ENCODE measurements at places on chromosomes 16 and 17. TPM values are rescaled to one million over a fixed set of nuclear protein-coding genes. Genes with fewer than 3 reads are reported as not detected.

DNA sequence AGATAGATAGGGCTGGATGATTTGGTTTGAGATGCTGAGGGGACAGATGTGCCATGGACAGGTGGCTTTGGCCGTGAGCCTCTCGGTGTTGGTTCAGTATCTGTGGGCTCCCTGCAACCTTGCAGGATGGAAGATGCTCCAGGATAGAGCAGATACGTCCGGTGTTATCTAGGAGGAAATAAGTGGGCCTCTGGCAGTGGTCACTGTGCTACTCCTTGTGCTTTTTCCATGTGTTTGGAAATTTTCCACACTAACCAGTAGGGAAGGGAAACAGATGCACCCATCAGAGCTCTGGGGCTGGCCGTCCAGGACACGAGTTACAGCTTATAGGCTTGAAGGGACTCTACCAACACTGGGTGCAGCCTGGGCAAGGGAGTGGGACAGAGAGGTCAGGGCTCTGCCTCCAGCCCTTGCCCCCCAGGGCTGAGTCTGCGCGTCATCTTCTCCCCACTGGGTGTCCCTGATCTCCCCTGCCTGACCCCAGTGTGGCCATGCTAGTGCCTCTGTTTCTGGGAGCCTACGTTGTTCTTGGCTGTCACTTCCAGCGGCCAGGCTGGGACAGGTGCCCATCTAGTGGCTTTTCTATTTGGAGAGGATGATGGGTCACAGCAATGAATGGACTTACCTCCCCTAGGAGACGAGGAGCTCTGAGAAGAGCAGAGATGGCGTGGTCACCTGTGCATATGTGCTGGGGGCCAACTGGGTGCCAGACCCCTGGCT, 166.9 kb downstream of the SEC14L1 start:
- no peak for DNase-seq

DNA sequence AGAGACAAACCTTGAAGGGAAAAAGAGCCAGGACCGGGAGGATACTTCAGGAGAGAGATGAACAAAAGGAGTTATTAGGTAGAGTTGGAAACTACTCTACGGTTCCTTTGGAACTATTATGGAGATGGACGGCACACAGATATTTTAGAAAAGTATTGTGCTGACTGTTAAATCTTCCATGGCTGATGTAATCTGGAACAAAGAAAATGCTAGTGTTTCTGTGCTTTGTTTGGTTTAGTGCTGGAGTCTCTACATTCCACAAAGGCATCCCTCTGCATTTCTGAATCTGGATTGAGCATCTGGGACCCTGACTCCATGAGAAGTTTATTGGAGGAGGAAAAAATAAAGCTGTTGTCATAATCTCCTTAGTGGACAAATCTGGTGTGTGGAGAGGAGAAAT, 57.2 kb downstream of the RPGRIP1L start:
- no peak for DNase-seq

- no peak for DNase-seq
These were observed 4.7 kb downstream of the SPN start for GRCh38 chr16:29667755-29668154.

SLC5A10 gene
- 0.43 TPM for polyA plus RNA-seq

GRCh38 chr16:11079652-11080187, 135.4 kb downstream of the CLEC16A start:
- DNase-seq = no peak

GRCh38 chr17:8160741-8161221, 2.0 kb downstream of the VAMP2 start:
- no peak for DNase-seq

DNA sequence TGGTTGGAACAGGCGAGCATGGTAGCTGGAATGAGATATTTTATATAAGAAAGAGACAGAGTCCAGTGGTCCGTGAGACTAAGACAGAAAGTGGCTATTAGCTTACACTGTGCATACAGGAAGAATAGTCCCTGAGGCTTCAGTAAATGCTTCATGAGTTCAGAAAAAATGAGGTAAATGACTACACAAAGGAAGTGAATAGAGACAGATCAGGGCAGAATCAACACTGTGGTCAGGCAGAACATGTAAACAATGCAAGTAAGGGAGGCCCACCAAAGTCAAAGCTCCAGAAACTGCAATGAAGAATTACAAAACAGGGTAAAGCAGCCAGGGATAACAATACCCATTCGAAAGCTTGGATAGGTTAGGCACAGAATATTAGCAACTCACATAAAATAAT, 4.8 kb downstream of the ABCA10 start:
- peak; percentile 18 for DNase-seq

GRCh38 chr16:57514791-57515600, 21.4 kb downstream of the CCDC102A start:
- no peak for DNase-seq

DPEP1 gene
- 39.4 TPM for polyA plus RNA-seq

OTOP3 gene
- not detected for polyA plus RNA-seq

GPRC5C gene
- polyA plus RNA-seq = 118 TPM

- DNase-seq = no peak
These were observed 133.1 kb downstream of the SNX11 start for GRCh38 chr17:48240562-48241130.

- no peak for DNase-seq
These were observed 24.3 kb upstream of the COL1A1 start for GRCh38 chr17:50225701-50226240.

- DNase-seq = no peak
These were observed 13.1 kb upstream of the ABCC3 start for GRCh38 chr17:50621574-50622031.

DNA sequence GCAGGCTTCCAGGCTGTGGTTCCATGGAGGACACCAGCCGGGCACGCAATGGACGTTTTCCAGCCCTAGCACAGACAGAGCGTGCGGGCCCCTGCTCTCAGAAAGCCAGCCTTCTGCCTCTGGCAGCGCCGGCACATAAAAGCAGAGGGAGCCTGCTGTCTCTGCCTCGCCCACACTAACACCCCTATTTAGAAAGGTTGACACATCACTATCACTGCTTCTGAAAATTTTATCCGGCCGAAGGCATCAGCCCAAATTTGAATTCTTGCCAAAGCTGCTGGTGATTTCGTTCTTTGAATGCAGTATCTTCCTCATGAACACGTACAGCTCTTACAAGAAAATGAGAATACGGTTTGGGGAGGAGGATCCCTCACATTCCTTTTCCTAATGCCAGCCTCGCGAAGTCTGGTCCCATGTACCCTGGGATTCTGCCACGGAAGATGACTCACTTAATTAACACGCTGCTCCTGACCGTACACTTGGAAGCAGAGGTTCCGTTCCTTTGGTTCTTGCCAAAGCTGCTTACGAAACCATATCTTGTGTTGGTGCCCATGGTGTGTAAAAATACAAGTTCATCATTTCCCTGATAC, 1.3 kb upstream of the RAB11FIP3 start:
- no peak for DNase-seq

DNA sequence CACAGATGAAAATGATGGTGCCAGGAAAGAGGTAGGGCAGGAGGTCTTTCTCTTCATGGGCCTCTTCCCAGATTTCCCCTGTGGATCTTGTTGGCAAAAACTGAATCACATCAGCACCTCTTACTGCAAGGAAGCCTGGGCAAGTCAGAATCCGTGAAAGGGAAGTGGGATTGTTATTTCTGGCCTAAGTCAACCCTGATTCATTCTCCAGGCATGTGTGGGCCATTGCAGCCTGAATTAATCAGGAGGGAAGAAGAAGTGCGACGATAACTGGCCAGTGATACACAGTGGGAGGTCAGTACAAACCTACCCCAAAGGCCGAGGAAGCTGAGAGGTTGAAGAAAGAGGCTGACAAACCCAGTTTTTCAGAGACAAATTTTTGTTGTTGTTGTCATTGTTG, 17.9 kb upstream of the NSMCE1 start:
- DNase-seq = no peak

ABCC6 gene
- 22.7 TPM for polyA plus RNA-seq

- no peak for DNase-seq
These were observed 1.7 kb downstream of the DEXI start for GRCh38 chr16:10940501-10941079.

DCTN5 gene
- 55.9 TPM for polyA plus RNA-seq

DNA sequence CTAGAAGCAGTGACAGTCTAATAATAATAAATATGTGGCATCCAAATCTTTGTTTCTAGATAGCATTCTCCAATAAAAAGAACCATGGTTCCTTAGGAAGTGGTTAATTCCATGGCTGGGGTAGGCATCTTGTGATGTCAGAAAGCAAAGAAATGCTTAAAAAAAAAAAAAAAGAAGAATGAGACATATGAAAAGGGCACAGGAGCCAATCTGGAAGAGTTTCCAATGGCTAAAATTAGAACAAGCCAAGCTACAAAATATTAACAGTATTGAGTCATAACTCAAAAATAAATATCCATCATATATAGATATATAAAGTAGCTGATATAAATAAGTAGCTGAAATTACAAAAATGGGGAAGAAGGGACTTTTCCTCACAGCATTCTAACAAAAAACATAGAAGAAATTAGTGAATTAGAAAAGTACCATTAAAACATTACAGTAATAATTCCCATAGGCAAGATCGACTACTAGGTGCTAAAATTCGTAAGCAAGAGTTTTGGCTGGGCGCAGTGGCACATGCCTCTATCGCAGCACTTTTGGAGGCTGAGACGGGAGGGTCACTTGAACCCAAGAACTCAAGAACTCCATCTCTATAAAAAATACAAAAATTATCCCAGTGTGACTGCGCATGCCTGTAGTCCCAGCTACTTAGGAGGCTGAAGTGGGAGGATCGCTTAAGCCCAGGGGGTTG, 111.3 kb downstream of the TRIM37 start:
- no peak for DNase-seq

RASD1 gene
- 1.3 TPM for polyA plus RNA-seq

PRCD gene
- 4.3 TPM for polyA plus RNA-seq

- DNase-seq = no peak
These were observed 743 bp upstream of the ARMC7 start for GRCh38 chr17:75109046-75109406.

- DNase-seq = no peak
These were observed 7.4 kb downstream of the NDRG4 start for GRCh38 chr16:58507195-58507962.

KRT32 gene
- polyA plus RNA-seq = not detected

- DNase-seq = no peak
These were observed 239.2 kb downstream of the PRKCA start for GRCh38 chr17:66541461-66542128.

- no peak for DNase-seq
These were observed 8.5 kb downstream of the TELO2 start for GRCh38 chr16:1501630-1502029.

DNA sequence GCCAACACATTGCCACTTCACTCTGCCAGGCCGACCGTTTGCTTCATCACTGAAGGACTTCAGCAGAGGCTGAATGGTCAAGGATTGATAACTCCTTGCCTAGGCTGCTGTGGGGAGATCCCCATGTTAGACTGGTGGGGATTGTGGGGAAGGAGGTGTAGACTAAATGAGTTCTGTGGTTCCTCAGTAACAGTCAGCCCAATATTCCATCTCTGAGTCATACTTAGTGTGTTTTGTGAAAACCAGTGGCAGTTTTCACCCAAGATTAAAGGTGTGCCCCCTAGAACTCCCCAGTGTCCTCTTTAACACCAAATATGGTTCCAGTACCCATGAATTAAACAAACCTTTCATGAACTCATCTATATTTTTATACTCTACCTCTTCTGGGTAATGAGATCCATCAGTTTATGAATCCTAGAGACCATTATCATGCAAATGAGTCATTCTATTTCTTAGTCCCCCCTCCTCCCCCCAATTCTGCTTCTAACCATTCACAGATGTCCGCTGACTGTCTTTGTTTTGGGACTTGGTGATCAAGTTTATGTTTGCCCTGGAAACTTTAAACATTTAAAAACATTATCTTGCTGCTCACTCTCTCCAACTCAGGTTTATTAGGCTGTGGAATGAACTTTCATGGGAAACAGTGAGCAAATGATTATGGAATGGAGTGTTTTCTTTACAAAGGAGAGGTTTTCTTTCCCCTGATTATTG, 66.8 kb upstream of the GAS7 start:
- DNase-seq = no peak

DNA sequence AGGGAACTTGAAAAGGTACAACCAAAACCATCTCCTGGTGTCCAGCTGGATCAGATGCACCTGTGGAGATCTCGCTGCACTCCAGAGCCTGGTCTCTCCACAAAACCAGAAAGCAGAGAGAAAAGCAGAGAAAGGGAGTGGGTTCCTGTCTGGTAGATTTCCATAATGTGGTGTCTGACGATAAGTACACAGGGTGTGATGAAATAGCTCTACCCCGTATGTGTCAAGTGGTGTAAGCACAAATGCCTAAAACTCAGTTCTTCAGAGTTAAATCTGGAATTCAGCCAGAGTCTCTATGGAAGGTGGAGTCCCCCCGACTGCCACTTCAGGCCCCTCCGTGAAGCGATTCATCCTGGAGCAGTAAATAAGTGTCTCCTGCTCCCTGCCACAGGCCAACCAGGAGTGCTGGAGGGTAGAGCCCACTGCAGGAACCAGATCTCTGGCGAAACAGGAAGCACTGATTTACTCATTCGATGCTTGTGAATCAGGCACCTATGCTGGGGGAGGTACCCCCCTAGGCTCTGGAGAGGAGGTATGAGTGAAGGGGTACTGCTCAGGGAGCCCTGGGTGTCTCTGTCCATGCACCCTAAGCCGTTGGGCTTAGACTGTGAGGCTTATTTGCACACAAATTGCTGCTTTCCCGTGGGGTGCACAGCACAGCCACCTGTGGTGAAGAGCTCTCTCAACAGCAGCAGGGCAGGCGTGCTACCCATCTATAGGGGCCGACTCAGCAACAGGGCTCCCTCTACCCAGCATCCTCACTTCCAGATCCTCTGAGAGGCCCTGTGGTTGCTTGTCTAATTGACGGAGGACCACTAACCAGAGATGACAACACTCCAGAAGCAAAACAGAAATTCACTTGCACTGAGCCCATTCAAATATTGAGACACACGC, 97.1 kb upstream of the MYOCD start:
- no peak for DNase-seq

DNA sequence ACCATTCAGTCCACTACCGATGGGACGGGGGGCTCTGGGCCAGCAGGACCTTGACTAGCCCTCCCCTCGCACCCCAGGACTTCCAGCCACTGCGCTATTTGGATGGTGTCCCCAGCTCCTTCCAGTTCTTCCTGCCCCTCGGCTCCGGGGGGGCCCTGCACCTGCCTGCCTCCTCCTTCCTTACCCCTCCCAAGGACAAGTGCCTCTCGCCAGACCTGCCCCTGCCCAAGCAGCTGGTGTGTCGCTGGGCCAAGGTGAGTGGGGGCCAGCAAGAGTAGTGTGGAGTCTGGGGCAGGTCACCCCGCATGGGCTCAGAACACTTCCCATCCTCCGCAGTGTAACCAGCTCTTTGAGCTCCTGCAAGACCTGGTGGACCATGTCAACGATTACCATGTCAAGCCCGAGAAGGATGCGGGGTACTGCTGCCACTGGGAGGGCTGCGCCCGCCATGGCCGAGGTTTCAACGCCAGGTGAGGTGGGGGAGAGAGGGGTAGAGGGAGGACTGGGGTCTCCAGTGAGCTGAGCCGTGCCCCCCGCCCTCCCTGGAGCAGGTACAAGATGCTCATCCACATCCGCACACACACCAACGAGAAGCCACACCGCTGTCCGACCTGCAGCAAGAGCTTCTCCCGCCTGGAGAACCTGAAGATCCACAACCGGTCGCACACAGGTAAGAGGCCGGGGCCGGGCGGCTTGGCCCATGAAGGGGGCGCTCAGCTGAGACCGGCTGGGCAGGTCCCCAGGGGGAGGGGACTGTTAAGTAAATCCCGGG, 16.2 kb downstream of the PAM16 start:
- no peak for DNase-seq

DNAAF8 gene
- polyA plus RNA-seq = 2.0 TPM

GRCh38 chr17:68794636-68795434, 160.4 kb downstream of the ABCA8 start:
- no peak for DNase-seq
